ENCODE measurements at places on chromosomes 12 and 14. TPM values are rescaled to one million over a fixed set of nuclear protein-coding genes. Genes with fewer than 3 reads are reported as not detected.
A peak's percentile ranks its signal among the peaks of the same experiment; 100 is the strongest.

- DNase-seq = no peak
Observed at GRCh38 chr12:113056631-113057488, at the start of gene DTX1. TSS of gene DTX1 (plus strand) at chr12:113056730. CDS start at chr12:113058193, 1,463 bp downstream.

The DIO3 gene
- total RNA-seq = 0.20 TPM

GRCh38 chr14:50040895-50041465 is 75.4 kb downstream of the VCPKMT start:
- no peak for DNase-seq

The PMCH gene
- total RNA-seq = not detected

DNA sequence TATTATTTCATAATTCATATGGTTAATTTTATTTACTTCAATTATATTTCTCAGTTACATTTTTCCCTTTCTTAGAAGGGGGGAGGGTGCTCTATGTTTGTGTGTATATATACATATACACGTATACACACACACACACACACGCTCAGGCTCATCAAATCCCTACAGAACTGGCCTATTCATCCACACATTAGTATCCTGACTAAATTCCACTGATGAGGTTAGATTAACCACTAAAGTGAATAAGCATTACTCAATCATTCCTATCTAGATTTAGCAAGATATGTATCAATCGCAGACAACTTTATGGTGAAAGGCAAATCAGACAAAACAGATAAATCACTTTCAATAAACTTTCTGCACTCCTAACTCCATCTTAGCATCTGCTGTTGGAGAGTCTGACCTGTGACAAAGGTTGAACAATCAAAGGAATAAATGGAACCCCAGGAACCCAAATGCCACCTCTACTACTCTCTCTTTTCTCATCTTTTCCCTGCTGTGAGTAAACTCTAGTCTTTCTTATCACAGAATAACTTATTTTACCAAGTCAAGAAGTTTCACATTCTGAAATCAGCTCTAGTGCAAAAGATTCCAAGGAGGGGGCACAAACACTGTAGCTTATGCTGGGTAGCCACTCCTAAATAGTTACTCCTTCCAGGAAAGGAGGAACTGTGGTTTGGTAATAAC is 67.6 kb downstream of the RALGAPA1 start:
- no peak for DNase-seq

The GZMB gene
- not detected for total RNA-seq

DNA sequence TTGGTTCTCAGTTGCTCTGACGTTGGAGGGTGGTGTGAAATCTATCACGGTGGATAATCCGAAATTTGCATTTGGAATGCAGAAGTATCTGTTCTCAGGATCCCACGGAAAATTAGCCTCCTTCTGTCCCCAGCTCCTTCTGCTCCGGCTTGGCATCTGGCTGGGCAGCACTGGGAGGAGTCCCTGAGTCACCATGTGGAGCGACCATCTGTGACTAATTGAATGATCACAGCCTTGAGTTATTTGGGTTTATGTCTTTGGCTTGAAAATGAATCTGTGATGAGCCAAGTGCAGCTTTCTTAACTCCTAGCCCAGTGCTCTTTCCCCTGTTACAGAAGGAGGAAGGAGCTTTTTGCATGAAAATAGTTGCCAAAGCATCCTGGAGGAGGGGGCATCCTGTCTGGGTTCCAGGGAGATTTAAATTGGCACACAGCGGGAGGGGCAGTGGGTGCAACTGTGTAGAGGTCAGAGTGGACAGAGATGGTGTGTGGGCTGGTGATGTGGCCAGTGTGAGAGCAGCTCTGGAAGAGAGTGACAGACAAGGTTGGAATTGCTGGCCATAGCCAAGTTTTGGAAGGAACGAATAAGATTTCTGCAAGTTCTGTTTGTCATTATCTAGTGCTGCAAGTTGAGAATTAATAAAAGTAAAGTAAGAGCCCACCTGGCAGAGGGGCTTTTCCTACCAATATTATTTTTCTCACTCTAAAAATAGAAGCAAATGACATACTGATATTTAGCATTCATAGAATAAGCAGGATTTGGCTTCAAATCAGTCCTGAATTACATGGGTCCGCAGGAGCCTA is 74.4 kb downstream of the SLC24A4 start:
- no peak for DNase-seq

DNA sequence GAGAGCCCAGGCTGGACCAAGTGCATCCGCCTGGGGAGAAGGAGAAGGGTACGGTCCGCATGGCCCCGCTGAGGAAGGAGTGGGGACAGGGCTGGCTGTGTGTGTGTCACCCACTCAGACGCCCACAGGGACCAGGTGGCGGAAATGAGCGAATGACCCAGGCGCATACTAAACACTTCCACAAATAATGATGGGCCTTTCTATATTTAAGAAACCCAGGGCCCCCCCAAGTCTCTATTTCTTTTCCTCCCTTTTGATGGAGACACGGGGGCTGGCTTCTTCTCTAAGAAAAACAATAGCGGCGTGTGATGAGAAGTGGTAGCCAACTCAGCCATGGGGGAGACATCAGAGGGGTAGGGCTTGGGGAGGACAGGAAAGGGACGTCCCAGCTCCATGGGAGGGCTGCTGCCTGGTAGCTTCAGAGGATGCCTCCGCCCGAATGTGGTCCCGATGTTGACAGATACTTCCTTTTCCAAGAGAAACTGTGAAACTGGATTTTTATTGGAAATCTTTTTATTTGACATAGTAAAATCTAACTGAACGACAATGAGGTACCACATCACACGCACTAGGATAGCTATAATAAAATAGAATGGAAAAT is 6.3 kb upstream of the MAP1LC3B2 start:
- no peak for DNase-seq

The RIPK3 gene
- total RNA-seq = not detected

The CCDC175 gene
- 0.09 TPM for total RNA-seq

- DNase-seq = no peak
Observed at GRCh38 chr12:15883536-15883935, 1.3 kb downstream of the STRAP start.

- DNase-seq = no peak
Observed at GRCh38 chr12:69698769-69699540, at the start of gene BEST3. TSS of gene BEST3 (minus strand) at chr12:69699303. CDS start at chr12:69697798, 1,505 bp downstream.

- no peak for DNase-seq
Observed at GRCh38 chr12:58775396-58775795, 144.9 kb downstream of the LRIG3 start.

GRCh38 chr14:84064316-84065125 is 1465.4 kb upstream of the FLRT2 start:
- no peak for DNase-seq

DNA sequence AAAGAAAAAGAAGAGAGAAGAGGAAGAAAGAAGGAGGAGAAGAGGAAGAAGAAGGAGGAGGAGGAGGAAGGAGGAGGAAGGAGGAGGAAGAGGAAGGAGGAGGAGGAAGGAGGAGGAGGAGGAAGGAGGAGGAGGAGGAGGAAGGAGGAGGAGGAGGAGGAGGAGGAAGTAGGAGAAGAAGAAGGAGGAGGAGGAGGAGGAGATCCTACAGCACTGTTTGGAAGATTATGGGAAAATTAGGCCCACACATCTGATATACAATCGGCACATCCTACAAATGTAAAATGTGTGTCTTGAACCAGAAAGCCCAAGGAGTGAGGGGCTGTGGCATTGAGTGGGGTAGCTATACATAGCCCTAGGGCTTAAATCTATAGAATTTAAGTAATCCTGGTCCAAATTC is 12.0 kb downstream of the BDKRB2 start:
- no peak for DNase-seq

DNA sequence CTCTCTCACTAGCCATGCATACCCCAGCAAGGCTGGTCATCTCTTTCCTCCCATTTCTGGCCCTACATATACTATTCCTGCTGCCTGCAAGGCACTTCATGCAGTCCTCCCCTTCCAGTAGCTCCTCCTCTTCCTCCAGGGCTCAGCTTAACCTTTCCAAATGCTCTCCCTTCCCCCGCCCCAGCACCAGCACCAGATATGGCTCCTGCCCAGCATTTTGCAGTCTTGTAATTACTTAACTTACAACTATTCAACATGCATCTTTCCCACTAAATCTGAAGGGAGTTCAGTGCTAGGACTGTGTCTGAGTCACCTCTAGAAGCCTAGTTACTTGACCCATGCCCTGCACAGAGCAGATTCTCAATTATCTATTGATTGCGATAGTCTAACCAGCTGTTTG is 1.8 kb upstream of the FBXO21 start:
- DNase-seq = peak; percentile 64

- DNase-seq = no peak
Observed at GRCh38 chr14:75003250-75004027, 718 bp downstream of the EIF2B2 start.

DNA sequence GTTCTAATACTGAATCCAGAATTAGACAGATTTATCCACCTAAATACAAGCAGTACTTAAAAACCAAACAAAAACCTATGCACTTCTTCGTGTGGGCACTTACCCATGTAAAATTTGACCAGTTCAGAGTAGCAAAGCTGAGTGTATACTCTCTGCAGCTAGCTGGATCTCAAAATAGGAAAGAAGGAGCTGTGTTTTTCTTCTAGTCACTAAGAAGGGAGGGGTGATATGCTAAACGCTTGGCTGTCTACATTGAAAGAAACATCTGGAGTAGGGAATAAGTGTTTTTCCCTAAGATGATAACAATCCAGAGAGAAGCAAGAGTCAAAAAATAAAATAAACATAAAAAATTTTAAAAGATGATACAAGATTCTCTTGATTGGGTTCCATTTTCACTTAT is 20.0 kb downstream of the RBMS2 start:
- no peak for DNase-seq

DNA sequence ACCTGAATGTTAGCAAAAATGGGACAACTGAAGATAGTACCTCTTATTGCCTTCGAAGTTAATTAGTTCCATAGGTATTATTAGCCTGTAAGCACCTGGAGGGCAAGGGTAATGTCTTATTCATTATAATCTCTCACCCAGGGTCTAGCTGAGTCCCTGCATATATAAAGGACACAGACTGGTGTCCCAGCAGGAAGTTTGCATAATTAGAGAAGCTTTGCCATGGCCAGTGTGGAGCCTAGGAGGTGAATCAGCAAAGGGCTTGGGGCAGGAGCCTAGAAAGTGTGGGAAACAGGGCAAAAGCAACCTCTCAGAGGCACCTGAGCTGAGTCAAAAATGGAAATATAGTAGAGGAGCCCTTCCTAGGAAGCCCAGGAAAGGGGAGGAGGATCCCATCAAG is 120.4 kb downstream of the NEDD1 start:
- DNase-seq = no peak

DNA sequence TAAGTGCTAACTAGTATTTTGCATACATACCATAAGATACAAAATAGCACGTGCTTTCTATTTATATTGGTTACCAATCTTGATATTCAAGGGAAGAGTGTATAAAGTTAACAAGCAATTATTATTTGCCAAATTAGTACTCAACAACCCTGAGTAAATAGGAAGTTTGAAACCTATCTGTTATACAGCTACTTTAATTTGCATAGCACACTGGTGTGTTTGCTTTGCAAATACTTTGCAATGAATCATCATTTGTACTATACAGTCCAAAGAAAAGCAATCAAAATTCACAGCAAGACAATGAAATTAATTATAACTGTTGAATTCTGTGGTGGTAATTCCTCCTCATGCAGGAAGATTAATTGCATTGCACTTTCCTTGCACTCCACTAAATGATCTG is 469.1 kb downstream of the PRKD1 start:
- no peak for DNase-seq

DNA sequence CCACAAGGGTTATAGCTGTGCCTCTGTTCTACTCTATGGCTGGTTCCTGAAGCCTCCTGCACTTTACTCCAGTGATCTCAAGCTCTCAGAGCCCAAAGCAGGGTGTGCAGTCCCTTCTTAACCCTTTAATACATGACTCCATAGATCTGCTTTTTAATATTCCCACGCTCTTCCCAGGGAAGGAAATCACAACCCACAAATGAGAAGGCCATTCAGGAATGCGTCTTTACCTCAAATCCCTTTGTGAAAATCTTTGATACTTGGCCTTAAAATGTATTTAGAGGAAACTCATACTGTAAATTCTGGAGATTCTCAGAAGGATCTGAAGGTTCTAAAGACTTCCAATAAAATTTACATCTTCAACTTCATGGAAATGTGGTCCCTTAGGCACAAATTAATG is 17.0 kb downstream of the NID2 start:
- DNase-seq = no peak

The SYT1 gene
- 15.8 TPM for total RNA-seq

DNA sequence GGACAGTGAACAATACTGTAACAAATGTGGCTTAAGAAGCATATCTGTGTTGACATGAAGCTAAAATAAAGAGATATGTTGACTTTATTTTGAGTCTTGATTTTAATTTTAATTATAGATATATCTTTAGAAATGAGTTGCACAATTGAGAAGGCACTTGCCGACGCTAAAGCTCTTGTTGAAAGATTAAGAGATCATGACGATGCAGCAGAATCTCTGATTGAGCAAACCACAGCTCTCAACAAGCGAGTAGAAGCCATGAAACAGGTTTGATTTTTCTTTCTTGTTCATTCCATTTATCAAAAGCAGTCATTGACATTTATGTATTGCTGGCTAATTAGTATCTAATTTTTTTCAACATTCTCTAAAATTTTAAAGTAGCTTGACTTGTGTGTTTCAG is 15.8 kb downstream of the FGFR1OP2 start:
- no peak for DNase-seq

DNA sequence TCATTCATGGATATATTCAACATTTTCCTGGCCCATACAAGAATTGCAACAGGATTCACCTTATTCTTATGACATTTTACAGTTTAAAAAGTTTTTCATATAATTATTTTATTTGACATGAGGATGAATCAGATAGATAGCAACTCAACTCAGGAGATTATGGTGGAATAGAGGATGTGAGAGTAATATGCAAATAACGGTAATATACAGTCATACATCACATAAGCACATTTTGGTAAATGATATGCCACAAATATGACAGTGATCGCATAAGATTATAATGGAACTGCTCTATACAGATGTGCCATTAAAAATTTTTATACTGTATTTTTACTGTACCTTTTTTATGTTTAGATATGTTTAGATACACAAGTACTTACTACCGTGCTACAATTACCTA is 24.1 kb upstream of the CRADD start:
- DNase-seq = no peak

GRCh38 chr14:59986556-59987059 is 66.7 kb downstream of the LRRC9 start:
- no peak for DNase-seq

DNA sequence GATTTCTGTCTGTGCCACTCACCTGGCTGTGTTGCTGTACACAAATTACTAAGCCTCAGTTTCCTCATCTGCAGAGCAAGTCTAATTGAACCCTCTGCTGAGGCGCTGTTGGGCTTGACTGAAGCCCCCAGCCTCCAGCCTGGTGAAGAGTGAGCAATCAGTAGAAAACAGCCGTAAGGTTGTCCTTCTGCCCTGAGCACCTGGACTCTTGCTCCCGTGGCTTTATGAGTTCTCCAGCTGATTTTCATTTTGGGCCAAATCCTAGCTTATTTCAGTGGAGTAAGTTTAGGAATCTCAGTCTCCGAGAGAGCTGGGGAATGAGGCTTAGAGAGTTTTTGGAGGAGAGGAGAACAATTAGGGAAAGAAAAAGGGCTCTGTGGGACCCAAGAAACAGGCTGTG is 133.9 kb upstream of the EVL start:
- DNase-seq = no peak

The GOLT1B gene
- total RNA-seq = 48.1 TPM

- DNase-seq = no peak
Observed at GRCh38 chr12:16062611-16063010, 151.5 kb downstream of the DERA start.

The RNFT2 gene
- 29.5 TPM for total RNA-seq

Measured in H9 (cell line).